ENCODE measurements at places on chromosomes 3 and 15.

DNA sequence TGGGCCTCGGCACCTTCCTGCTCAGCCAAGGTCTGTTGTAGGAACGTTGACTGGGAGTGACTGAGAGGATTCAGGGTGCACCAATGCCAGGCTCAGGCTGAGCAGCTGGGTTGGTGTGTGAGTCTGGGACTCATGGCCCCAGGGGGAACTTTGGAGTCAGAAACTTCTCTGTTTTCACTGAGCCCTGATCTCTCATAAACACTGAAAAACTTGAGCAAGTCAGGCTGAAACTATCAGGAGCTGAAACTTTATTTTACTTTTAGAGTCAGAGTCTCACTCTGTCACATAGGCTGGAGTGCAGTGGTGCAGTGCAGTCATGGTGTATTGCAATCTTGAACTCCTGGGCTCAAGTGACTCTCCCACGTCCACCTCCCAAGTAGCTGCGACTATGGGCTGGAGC is 3.0 kb downstream of the TRAK1 start:
- DNase-seq, result no peak

DNA sequence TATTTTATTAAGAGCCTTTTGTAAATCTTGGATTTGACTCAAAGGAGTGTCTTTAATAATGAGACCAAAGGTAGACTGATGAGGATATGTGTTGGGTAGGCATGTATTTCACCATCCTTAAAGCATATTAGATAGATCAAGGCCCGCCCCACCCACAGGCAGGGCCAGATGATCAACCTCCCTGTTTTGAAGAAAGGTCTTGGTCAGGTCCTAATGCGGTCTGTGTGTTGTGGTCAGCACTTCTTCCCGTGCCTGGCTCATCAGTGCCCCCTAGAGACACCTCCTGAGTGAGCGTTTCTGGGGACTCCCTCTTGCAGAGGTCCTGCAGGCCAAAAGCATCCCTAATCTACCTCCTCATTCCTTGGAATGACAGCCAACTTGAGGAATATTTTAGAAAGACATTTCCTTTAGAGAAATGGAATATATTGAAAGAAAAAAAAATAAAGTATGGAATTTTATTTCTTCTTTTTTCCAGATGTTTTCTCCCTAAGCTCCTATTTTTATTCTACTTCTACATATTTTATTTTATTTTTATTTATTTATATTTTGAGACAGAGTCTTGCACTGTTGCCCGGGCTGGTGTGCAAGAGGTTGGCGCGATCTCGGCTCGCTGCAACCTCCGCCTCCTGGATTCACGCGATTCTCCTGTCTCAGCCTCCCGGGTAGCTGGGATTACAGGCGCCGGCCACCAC is 6.0 kb downstream of the TM4SF4 start:
- no peak for DNase-seq

DNA sequence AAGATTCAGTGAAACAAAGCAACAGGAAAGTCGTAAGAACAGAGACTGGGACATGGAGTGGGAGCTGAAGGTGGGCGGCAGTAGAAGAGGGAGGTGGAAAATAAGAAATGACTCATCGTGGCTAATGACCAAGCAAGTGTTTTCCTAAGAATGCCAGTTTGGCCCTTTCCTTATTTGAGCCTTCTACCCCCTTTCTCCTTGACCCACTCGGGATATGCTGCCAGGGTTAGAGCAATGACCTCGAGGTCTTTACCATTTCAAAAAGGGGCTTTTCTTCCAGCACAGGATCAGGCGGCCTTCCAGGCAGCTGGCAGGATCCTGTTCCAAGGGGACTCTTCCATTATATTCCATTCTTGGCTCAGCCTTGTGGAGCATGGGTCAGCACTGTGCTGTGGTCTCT is 241.1 kb downstream of the RYR3 start:
- no peak for DNase-seq

DNA sequence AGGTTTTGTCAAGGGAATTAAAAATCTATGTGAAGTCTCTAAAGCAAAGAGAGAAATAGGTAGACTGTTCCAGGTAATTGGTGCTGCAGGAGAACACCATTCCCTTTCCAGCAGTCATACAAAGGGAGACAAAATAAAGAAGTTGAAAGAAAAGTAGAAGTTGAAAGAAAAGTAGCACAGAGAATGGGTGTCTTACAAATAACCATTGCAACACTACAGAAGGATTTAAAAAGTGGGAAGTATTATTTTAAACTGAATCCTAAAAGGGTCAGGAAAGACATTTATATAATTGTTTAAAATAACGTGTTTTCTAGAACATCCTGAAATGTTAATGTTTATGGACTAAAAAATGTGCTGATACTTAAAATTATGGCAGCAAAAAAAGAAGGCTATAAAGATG is 223.8 kb downstream of the RSRC1 start:
- no peak for DNase-seq

DNA sequence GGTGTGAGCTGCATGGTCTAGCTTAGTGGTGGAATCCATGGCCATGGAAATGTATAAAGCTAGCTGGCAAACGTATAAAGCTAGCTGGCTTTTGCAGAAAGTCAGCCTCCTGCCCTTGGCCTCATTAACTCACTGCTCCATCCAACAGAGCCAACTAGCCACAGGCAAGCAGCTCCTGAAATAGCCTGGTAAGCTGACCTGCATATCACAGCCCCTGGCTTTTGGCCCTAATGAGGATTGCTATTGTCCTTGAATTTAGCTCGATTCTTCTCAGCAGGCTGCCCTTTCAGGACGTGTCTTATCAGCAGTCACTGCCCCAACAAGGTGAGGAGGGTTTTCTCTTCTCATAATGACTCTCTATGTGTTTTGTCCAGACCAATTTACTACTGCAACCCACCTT is 446.8 kb downstream of the WDR72 start:
- DNase-seq, result no peak

DNA sequence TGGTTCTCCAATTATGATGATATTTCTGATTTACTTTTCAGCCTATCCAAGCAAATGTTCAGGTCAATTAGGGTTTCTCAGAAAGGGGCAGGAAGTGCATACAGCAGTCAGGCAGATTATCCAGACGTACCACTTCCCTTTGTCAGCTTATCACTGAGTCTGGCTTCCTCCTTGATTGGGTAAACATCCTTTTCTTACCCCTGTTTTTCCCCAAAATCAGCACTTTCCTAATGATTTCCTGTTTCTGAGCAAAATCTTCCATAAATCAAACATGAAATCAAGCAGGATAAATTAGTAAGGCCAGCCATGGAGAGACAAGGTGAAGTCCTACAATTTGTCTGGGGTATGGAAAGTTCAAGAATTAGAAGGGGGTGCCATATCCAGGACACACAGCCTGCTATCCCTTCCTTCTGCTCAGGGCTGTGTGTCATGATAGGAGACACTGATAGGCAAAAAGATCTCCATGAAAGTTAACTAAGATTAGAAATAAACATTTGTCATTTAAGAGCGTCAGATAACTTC is 29.0 kb downstream of the ADIPOQ start:
- DNase-seq, result no peak

GRCh38 chr3:65303431-65303830 is 615.6 kb upstream of the ADAMTS9 start:
- no peak for DNase-seq

DNA sequence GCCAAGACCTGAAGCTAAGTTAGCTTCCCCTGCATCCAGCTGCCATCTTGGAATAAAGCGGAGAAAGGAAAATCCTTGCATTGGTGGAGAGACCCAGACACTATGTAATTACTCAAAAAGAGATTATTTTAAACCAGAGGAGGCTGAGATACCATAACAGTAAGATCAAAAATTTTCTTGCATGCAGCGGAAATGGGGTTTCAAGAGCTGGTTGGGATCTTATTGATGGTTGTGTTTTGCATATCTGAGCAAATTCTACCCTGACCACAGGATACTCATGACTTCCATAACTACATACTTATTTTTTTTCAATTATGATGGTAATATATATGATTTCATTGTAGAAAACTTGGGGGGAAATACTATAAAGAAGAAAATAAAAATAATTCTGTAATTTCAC is 17.5 kb downstream of the TMEM158 start:
- no peak for DNase-seq

DNA sequence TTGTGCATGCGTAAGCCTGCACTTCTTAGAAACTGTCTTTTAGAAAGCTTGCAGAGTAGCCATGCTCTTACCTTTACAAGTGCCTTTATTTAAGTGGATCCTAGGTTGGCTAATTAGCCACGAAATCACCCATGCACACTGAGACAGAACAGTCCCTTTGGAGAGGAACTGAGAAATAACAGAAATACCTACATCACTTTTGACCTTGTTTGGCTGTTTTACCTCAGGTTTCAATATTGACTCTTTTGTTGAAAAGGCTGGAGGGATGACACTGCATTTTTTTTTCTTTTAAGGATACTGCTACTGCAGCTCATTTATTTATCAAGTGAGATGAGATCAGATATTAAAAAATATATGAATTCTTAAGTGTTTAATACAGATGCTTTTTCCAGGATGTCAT is 155.6 kb upstream of the GOLIM4 start:
- no peak for DNase-seq

DNA sequence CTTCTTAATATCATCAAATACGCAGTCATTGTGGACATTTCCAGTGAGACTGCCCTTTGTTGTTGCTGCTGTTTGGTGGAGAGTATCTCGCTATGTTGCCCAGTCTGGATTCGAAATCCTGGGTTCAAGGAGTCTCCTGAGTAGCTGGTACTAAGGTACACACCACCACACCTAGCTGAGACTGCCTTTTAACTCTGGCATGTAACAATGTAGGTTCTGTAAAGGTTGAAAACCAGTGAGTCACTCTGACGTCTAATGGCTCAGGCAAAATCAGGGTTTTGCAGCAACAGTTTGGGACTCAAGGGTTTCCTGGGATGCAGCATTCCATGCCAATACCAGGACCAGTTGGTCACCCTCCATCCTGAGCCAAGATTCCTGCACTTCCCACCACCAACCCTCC is 52.2 kb downstream of the AQP9 start:
- no peak for DNase-seq

DNA sequence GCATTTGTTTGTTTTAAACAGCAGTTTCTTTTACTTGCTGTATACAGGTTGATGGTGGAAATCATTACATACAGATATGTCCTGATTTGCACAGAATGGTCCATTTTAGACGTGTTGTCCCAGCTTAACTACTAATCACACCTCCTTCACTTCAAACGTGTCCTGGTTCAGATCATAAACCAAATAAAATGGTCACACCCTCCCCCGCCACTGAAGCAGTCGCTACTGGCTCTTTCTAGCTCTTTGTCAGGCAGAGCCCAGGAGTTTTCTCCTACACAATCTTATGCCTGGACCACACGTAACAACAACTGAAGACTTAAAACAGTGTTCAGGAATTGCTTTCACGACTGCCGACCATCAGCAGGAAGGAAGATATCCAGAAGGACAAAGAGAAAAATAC is 73.6 kb downstream of the MESD start:
- DNase-seq, result no peak

DNA sequence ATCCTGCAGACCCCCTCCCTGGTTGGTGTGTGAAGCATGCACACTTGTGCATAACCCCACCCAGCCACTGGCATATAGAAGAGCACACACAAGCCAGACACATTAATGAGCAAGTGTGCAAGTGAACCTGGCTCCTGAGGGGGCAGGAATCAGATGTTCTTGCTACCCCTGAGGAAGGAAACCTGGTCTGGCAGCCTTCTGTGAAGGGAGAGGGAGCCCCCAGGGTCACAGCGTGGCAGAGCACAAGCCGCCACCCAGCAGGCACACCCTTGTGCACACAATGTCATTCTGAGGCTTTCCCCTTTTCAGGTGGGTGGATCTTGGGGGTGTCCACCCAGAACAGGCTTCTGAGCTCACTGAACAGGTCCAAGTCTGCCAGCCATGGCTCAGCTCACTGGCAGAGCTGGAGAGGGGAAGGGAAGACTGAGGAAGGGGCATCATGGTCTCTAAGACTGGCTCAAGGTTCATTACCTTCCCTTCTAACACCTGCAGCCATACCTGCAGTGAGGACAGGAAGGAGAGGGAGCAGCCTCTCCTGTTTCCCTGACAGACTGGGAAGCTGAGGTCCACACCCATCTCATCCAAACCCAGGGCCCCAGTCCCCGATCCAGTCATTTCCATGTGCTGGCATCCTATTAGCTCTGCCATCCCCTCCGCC is 31.6 kb upstream of the SEMA3F start:
- no peak for DNase-seq

GRCh38 chr15:48855501-48856440 is 22.2 kb upstream of the EID1 start:
- DNase-seq, result no peak

DNA sequence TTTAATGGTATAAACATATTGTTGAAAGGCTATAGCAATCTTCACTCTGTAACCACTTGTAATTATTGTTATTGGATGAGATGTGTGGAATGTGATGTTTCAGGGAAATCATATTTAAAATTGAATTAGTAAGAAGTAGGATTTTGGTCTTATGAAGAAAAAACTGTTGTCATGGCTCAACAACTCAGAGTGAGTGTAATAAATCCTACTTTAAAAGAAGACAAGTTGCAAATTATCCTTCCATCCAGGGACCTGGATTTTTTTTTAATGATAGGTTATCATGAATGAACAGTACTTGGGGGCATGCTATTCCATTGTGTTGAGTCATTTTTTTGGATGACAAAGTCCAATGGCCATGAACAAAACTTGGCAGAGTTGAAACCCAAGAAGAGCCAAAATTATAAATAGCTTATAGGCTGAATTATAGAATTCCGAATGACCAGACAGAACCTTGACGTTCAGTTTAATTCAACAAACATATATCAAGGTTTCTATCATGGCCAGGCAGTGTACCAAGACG is 625.5 kb upstream of the ZNF717 start:
- no peak for DNase-seq

DNA sequence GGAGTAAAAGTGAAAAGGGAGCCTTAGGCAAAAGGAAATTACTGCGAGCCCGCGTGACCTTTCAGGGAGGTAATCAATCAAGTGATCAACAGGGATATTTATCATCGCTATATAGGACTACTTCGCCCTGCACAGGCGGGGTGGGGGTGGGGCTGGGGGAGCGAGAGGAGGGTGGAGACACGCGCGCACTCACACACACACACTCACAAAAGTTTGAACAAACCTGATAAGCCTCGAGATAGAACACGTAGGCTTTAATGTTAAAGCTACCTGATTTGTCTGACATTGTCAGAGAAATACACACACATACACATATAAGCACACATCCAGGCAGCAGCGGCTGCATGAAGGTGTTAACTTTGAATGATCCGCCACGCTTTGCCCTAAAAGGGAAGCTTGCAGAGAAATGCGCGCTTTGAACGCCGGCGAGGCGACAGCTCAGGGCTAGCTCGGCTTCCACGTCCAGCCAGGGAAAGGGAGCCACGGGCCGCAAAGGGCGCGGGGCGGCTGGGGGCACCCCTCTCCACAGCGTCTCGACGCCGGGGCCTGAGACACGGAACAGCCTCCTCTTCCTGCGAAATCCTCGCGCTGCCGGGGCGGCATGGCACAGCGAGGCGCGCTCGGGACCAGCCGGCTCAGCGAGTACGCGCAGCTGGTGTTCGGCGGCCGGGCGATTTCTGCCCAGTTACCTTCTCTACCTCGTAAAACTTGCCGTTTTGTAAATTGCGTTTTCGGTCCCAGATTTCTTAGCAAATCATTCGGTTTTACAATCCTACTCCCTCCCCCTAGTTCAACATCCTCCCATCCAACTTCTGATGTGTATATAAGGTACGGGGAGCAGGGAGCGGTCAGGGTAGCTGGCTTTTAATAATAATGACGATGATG is 4.8 kb upstream of the MECOM start:
- no peak for DNase-seq

Measured in stimulated activated CD4-positive, alpha-beta T cell treated with anti-CD3 and anti-CD28 coated beads, Interleukin-1b, Interleukin-23, amount 100 ng/mL, for 4 hours (primary cell).